Umbilical cord (tissue), 2 donors: ENCODE measurements at places on chromosomes 3 and 15. TPM values are rescaled to one million over a fixed set of nuclear protein-coding genes. Genes with fewer than 3 reads are reported as not detected.

DNA sequence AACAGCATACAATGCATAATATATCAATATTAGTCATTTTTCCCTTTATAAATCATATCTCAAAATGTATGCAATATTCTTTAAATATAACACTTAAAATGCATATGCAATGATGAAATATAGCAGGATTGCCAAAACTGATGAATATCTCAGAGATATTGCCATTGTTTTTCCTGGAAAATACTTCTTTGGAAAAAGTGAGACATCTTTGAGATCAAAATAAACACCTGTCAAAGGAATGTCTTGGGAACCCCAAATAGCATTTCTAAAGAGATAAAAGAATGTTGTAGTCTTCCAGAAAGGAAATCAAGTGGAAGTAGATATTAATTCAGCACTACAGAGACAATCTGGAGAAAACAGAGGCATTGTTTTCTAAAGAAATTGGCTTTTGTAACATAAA lies 457.8 kb upstream of the UBE2E2 start:
- no peak for DNase-seq

DNA sequence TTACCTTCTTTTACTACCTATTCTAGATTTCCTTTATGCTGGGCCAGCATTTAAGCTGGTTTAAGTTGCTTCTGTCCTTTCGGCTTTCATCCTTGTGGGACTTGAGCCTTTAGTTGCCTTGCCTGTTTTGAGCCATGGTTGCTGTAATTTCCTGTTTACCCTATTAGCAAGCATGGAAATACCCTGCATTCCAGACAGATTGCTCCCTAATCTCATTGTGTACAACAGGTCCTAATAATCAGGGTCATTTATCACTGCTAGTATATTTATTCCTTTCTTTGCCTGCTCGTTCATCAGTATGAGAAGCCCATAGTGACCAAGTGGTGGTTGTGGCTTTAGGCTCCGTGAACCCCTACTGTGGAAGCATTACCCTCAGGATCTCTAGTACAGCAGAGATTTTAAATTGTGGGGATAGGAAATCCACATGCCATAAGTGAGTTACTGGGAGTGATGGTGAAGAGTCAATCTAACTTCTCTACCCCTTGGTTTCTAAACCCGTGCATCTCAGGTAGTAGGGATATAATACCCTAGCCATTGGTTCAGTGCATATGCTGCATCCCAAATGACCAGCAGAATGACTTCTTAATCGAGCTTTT lies 31.9 kb downstream of the NCK1 start:
- no peak for DNase-seq

- DNase-seq = no peak
Observed at GRCh38 chr3:128578346-128578745, 72.3 kb downstream of the RPN1 start.

- DNase-seq = peak; percentile 61
Observed at GRCh38 chr3:3705090-3705775, 94.0 kb upstream of the LRRN1 start.

GRCh38 chr3:41035456-41036022 lies 163.8 kb upstream of the CTNNB1 start:
- no peak for DNase-seq

EIF4E3 gene
- 6.7 TPM for total RNA-seq

- DNase-seq = no peak
Observed at GRCh38 chr3:187698499-187699399, 3.6 kb downstream of the RTP2 start.

DNA sequence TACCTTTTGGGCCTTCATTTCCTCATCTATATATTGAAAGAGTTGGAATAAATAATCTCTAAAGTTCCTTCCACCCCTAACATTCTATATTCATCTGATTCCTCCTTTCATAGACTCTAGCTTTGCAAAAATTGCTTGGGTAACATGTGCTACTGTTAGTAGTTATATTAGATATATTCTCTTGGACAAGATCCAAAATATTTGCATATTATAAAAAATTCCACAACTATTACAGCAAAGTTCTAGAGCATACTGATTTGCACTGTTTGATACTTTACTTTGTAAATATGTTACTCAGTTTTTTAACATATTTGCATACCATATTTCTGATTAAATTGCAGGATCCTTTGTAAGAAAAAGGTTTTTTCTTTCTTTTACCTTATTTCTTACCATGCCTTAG lies 95.9 kb upstream of the UBE2E2 start:
- DNase-seq = no peak

GRCh38 chr15:72887376-72887775 lies 103.8 kb upstream of the ADPGK start:
- DNase-seq = no peak

GRCh38 chr15:90101969-90102890 lies at the start of gene IDH2:
Gene IDH2 (minus strand): TSS chr15:90102468. CDS start chr15:90102390, 78 bp downstream.
- peak; percentile 90 for DNase-seq

CHDH gene
- 0.48 TPM for total RNA-seq

- no peak for DNase-seq
Observed at GRCh38 chr3:123075359-123075758, 8.5 kb downstream of the PDIA5 start.

DNA sequence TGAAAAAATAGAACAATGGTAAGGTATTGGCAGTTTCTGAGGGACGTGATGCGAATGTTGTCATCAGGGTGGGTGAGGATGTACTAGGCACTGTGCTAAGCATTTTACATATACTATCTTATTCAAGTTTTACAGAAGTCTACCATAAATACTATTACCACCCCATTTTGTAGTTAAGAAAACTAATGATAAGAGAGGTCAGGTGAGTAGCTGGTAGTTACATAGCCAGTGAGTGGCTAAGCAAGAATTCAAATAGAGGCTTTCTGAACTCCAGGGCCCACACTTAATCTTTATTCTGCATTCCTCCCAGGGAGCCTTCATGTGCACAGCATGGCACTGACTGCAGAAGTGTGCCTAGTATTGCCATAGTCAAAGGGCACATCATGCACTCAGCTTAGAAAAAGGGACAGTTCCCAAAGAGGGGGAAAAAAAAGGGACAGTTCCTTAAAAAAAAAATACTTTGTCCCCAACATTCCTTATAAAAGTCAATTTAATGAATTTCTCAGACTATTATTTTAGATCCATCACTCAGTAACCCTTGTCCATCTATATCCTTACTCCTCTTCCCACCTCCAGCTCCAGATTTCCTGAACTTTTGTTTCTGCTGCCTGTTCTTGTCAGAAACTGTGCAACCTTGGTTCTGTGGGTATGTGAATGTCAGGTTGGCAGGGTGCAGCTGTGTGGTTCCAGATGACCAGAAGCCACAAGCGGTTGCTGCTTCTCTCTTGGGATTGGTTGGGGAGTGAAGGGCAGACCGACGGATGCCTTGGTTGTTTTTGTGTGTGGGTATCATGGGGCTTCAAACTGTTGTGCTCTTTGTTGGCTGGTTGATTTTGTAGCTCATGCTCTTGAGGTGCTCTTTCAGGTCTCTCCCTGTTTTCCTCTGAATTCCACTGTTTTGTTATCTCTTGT lies 8.3 kb downstream of the MAPKBP1 start:
- no peak for DNase-seq

STRIT1 gene
- not detected for total RNA-seq

DNA sequence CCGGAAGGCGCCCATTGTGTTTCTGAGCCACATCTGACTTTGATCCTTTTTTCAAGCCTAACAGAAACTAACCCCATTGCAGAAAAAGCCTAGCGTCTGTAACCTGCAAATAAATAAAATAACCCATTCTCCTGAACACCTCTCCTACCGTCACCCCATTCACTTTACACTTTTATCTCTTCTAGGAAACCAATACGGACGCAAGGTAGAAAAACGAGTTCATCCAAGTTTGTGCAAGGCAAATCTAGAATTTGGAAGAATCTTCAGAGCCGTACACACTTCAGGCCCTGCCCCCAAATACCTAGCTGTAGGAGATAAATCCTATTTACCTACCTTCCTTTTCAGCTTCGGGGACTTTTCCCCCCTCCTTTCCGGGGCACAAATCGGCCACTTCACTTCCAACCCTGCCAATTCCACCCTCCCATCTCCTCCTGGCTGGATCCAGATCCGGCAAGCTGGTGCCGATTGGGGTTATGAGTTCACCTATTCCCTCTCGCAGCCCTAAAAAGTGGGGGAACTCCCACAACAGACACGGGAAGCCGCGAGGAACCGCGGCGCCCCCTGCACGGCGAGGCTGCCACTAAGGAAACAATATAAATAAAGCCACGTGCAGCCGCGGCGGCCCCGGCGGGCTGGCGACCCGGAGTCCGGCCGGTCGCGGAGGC lies 987 bp downstream of the PRTG start:
- peak; percentile 36 for DNase-seq

DNA sequence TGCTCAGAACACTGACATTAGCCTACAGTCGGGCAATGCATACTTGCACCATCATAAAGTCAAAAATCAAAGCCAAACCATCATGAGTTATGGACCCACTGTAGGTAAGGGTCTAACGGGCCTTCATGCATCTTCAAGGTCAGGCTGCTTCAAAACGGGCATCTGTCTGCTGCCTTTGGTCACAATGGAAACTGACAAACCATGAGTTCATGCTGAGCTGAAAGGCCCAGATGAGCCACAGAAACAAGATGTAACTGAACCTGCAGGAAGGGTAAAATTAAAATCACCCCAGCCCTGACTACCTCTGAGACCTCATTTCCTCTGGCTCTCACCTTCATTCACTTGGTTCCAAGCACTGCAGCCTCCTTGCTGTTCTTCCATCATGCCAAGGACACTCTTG lies 143.8 kb downstream of the ERC2 start:
- no peak for DNase-seq

DNA sequence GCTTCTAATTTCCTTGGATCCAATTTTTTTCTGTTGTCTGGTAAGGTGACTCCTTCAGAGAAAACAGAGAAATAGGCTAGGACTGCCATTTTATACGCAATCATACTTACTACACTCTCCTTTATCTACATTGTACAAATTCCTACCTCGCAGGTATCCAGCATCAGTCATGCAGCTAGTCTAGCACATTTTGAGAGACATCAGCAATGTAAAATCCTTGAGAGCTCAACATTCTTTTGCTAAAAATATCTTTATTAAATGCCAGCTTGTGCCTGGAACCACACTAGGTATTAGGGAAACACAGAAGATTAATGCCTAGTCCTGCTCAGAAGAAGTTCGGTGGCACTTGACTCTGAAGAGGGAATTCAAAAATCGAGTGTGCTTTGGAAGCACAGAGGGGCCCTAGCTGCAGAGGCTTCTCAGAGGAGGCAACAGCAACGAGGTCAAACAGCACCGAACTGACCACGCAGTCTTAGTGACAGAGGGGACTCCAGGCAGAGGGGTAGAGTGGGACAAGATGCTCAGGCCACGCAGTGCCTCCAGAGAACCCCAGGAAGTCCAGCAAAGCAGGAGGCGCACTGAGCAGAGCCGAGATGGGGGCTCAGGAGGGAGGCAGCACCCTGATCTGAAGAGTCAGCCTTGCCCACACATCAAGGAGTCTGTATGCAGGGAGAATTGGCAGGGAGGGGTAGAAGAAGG lies 3.5 kb downstream of the FAM174B start:
- no peak for DNase-seq
